CD4-positive, alpha-beta T cell treated with Interleukin-10 for 1 hour (primary cell): ENCODE measurements at places on chromosomes 5 and 9.
A peak's percentile ranks its signal among the peaks of the same experiment; 100 is the strongest.

- no peak for DNase-seq
Observed at GRCh38 chr5:176352116-176352878, 9.3 kb downstream of the KIAA1191 start.

- DNase-seq = peak; percentile 7
Observed at GRCh38 chr5:79924936-79925893, 65.8 kb downstream of the MTX3 start.

GRCh38 chr9:121966706-121967105 lies 126.4 kb downstream of the TTLL11 start:
- no peak for DNase-seq

DNA sequence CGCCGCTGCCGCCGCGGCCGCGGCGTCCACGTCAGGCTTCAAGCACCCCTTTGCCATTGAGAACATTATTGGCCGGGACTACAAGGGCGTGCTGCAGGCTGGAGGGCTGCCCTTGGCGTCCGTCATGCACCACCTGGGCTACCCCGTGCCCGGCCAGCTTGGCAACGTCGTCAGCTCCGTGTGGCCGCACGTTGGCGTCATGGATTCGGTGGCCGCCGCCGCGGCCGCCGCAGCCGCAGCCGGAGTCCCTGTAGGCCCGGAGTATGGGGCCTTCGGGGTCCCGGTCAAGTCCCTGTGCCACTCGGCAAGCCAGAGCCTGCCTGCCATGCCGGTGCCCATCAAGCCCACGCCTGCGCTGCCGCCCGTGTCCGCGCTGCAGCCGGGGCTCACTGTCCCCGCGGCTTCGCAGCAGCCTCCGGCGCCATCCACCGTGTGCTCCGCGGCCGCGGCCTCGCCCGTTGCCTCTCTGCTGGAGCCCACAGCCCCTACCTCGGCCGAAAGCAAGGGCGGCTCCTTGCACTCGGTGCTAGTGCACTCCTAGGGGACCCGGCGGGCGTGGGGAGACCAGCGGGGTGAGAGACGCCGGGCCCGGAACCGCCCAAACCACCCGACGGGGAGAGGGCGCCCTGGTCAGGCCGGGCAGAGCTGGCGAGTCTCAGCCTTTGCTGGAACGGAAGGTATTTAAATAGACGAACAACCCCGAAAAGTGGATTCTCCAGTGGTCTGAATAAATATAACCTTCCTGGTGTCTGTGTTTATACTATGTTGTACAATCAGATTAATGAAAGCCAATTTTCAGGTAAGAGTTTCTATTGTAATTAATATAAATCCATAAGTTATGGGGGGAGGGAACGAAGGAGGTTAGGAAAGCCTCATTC lies 1.2 kb downstream of the FOXB2 start:
- no peak for DNase-seq

GRCh38 chr9:94807556-94807955 lies 81.1 kb downstream of the AOPEP start:
- DNase-seq = no peak

- no peak for DNase-seq
Observed at GRCh38 chr5:82335806-82336205, 57.7 kb upstream of the RPS23 start.

DNA sequence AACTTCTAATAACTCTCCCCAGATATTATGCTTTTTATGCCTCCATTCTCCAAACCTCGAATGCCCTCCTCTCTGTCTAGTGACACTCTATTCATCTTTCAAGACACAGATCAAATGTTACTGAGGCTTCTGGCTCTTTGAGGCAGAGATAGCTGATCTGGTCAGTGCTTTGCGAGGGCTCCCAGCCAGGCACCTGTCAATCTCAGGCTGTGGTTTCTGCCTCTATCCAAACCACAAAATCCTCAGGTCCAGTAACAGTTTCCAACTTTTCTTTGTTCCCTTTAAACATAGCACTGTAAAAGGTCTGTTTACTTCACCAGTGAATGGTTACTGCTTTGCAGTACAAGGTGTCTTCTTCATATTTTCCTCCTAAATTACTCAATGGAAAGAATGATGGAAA lies 11.5 kb upstream of the STK32A start:
- no peak for DNase-seq

DNA sequence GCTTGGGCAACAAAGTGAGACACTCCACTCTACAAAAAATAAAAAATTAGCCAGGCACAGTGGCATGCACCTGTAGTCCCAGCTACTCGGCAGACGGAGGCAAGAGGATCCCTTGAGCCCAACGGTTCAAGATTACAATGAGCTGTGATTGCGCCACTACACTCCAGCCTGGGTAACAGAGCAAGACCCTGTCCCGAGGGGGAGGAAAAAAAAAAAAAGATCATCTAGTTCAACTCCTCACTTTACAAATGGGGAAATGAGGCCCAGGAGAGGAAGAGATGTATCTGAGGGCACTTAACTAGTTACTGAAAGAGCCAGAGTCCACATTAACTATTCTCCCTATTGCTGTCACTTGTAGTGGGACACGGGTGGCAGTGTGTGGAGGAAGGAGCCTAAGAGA lies 13.8 kb downstream of the PDCL start:
- no peak for DNase-seq

DNA sequence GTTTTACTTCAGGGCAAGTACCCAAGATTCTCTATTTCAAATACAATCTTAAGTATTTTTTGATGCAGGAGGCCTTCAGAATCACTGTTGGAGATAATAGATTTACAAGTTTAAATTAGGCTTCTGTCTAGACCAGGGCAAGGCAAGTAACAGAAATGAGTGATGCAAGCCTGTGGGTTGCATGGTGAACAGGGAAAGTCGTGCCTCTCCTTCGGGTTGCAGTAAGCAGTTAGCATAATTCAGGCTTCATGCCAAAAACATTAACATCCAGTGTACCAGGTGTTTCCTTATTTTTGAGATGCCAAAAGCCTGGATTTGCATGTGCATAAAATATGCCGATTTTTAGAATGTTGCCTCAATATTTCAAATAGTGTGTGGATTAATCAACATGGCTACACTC lies 369.0 kb downstream of the CAAP1 start:
- DNase-seq = no peak

- DNase-seq = no peak
Observed at GRCh38 chr9:83639266-83639665, 16.3 kb downstream of the IDNK start.

DNA sequence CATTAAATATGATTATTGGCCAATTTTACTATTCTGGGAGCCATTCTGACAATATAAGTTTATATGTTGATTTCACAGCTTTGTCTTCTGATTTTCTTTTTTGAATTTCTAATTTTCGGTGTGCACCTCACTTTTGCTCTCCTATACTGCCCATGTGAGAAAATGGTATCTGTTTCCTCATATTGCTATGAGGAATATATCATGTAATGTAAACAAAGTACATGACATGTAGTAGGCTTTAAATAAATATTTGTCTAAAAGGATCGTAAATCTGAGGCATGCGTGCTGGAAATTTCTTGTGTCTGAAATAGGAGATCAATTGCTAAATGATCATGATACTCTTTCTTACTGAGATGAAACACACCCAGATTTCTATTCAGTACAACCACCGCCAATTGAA lies 119.9 kb downstream of the ZDHHC21 start:
- no peak for DNase-seq

- DNase-seq = no peak
Observed at GRCh38 chr5:25858019-25858418, 1180.4 kb downstream of the CDH9 start.

DNA sequence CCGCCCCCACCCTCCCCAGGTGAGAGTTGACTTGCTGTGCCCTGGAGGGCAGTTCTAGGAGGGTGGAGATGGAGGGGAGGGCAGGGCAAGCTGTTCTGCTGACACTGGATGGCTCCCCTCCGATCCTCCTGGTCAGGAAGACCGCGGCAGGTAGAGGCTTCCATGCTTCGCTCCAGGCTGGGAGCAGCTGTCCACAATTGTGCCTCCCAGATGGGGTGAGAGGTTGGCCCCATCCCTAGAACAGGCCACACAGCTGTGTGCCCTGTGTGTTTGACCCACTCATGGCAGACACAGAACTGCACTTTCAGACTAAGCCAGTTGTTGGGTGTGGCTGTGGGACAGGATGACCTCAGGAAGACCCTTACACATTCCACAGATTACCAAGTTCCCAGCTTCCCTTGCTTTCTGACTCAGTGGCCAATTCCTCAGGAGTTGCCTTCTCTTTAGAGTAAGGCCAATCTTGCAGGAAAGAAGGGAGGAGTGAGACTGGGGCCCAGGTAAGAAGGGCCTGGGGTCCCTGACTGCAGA lies 72.1 kb upstream of the HSPA9 start:
- no peak for DNase-seq

DNA sequence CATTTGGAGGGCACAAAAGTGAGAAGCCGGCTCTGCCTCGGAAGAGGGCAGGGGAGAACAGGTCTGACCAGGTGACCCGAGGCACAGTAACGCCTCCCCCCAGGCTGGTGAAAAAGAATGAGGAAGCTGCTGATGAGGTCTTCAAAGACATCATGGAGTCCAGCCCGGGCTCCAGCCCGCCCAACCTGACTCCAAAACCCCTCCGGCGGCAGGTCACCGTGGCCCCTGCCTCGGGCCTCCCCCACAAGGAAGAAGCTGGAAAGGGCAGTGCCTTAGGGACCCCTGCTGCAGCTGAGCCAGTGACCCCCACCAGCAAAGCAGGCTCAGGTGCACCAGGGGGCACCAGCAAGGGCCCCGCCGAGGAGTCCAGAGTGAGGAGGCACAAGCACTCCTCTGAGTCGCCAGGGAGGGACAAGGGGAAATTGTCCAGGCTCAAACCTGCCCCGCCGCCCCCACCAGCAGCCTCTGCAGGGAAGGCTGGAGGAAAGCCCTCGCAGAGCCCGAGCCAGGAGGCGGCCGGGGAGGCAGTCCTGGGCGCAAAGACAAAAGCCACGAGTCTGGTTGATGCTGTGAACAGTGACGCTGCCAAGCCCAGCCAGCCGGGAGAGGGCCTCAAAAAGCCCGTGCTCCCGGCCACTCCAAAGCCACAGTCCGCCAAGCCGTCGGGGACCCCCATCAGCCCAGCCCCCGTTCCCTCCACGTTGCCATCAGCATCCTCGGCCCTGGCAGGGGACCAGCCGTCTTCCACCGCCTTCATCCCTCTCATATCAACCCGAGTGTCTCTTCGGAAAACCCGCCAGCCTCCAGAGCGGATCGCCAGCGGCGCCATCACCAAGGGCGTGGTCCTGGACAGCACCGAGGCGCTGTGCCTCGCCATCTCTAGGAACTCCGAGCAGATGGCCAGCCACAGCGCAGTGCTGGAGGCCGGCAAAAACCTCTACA lies 11.8 kb downstream of the QRFP start:
- DNase-seq = no peak

- no peak for DNase-seq
Observed at GRCh38 chr5:174313615-174314014, 268.1 kb downstream of the NSG2 start.
